Activated CD8-positive, alpha-beta memory T cell treated with anti-CD3 and anti-CD28 coated beads for 4 hours (primary cell): ENCODE measurements at places on chromosomes 13 and 19.

DNA sequence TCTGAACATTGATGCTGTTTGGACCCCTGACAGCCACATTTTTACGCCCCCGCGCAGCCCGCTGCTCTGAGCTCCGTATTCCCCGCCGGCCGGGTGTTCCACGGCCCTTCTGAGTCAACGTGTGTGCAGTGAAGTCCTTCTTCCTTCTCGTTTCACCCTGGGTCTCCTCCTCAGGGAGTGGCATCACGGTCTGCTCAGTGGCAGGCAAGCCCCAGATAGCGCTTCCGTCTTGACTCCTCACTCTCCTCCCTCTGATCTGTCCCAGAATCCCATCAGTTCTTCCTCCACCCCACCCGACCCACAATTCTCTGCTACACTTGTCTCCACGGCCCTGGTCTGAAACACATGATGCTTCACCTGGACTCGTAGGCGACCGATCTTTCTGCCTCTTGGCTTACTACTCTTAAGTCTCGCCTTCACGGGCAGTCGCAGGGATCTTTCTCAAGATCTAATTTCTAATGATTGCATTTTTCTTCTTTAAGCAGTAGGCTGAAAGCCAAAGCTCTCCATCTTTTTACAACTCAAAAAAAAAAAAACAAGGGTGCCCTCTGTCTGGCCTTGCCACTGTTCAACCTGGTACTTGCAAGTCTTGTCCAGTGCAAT is 33.9 kb downstream of the CCNE1 start:
- no peak for DNase-seq

GRCh38 chr19:16207490-16208025 is 9.8 kb downstream of the AP1M1 start:
- no peak for DNase-seq

GRCh38 chr19:29967623-29968022 is 25.6 kb downstream of the URI1 start:
- no peak for DNase-seq

DNA sequence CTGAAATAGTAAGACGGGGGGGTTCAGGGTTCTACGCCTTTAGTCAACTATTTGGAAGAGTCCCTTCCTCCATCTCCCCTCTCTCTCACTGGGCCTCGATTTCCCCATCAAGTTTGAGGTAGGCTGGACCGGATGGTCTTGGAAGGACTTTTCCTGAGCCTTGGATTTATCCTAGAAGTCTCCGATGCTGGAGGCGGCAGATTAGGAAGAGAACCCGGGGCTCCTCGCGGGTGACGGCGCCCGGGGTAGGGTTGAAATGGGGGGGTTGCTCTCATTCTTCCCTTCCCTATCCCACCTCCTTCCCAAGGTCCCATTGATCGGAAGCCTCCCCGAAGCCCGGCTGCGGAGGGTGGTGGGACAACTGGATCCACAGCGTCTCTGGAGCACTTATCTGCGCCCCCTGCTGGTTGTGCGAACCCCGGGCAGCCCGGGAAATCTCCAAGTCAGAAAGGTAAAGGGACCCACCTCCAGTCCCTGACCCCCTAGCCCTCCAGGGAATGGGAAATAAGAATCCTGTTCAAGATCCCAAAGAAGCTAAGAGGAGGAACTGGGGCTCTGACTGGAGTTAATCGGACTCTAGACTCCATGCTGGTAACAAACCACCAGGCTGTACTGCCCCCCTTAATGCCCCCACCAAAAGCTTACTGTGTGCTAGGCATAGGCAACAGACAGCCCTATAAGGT is 781 bp downstream of the QPCTL start:
- DNase-seq = peak; percentile 50

DNA sequence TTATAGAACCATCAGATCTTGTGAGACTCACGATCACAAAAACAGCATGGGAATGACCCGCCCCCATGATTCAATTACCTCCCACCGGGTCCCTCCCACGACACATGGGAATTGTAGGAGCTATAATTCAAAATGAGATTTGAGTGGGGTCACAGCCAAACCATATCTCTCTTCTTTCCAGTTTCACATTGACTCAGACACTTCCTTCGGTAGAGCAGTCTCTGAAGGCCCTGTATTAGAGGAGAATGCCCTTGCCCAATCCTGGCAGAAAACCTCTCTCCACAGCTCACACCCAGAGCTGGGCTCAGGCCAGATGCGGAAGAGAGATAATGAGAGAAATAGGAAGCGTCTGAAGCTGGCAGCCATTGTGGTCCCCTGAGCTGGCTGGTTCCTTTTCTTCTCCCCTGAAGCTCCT is 72.4 kb upstream of the CLDN10 start:
- DNase-seq = no peak

GRCh38 chr19:40718774-40719391 is 2.0 kb downstream of the ITPKC start:
- DNase-seq = no peak
